ENCODE measurements at places on chromosomes 4 and X.

- DNase-seq: no peak
Measured at GRCh38 chr4:47930971-47931804, 16.8 kb upstream of the NFXL1 start.

DNA sequence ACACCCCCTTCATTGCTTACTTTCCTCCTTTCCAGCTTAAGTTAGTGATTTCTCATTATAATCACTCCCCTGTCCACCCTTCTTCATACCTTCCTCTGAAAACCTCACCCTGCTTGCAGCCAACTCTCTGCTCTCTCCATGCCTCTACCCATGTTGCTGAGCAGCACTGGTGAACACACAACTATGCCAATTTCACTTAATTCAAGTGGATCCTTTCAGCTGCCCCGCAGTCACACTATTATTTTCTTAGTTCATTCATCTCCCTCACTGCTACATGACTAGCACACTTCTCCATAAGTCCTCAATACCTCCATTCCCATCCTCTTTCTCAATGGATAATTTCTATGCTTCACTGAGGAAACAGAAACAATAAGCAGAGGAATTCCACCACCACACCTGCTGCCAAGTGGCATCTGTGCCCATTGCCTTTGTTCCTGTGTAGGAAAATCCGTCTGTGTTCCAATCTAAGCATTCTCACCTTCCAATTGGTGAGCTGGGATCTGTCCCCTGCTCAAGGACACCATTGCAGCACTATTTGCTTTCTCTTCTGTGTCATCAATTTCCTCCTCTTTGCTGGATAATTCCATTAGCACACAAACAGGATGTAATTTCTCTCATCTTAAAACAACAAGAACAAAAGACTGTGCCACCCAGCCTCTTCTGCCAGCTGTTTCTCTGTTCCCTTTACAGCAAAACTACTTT, 25.2 kb upstream of the PRSS48 start:
- no peak for DNase-seq

GRCh38 chrX:21993265-21993664, 38.9 kb upstream of the PHEX start:
- DNase-seq: no peak

DNA sequence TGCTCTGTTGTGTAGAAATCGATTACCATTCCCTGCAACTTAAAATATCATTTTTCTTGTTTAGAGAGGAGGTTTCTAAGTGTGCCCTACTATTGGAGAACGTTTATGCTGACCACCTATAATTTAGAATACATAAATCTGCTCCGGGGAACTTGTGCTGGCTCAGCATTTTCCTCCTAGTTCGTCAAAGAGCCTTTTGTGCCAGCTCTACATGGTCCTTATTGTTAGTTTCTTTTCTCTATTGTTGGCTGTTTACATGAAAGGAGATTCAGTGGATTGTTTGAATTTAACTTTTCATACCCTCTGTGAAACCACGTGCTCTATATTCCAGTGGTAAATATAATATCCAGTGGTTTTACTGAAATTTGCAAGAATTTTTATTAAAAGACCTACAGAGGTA, 53.4 kb upstream of the ATP8A1 start:
- DNase-seq: no peak

DNA sequence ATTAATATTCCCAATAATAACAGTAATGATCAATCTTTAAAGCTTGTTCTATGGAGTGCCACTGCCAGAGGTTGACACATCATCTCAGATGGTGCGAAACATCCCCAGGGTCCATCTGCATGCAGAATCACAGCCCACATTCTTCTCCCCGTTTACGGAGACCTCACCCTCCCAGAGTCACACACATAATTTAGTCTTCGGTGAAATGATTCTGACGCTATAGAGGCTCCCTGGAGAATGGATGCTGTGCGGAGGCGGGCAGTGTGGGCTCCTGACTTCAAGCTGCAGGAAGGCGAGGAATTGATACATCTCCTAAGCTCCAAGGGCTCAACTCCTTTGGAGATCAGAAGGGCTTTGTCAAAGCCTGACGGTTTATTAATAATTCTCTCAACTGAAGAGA, 11.0 kb upstream of the ARHGAP36 start:
- no peak for DNase-seq

DNA sequence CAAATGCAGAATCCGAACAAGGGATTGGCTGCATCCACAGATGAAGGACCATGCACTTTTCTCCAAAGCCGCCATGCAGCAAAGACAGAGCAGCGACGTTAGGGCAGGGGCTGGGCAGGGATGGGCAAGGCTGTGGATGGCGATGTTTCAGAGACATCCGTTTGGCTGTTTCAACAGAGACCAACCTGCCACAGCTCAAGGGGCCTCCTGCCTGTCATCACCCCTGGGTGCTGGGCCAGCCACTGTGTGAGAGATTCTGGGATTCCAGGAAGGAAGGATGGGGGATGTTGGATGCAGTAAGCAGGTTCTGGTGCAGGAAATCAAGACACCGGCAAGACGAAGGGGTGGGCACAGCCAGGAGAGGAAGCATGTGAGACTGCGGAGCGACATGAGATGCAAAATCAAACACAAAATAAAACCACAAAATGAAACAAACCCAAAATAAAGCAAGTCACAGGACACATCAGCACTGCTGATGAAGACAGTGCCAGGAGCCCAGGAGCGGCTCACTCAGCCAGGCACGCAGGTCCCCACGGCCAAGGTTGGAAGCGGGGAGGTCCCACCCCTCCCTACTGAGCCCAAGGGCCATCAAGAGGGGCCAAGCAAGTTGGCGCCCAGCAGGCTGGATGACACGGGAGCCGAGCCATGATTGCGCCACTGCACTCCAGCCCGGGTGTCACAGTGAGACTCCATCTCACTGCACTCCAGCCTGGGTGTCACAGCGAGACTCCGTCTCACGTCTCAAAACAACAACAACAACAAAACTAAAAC, 68.1 kb downstream of the FAM53A start:
- no peak for DNase-seq

DNA sequence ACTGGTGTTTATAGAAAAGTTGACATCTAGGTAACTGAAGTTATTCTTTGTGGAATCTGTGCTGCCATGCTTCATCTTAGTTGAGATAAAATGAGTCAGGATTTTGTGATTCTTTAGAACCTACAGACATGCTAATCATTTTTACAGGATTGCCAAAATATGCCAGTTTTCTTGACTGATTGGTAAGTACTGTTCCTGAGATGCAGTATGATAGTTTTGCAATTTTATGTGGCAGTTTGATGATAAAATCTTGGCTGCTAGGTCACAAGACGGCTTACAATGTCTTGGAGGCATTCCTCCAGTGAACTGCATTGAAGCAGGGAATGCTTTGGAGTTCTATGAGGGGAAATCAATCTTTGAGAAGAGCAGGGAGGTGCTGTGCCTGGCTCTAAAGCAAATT, 104.4 kb upstream of the ESX1 start:
- no peak for DNase-seq

DNA sequence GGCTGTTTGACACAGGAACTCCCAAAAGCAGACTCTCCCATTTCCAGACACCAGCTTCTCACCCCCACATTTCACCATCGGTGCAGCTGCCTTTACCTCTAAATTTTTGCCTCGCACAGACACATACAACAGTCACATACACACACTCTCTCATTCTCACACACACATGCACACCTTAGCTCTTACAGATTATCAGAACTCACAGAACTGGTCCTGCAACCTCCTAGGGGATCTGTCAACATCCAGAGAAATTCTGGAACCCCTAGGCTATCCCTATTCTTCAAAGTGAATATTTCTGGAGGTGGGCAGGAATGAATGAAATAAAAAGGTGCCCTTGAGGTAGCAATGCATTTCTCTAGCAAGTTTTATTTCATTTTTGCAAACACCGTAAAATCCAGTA, 4.1 kb downstream of the HS6ST2 start:
- DNase-seq: no peak

GRCh38 chr4:41897698-41898097, 37.5 kb upstream of the TMEM33 start:
- no peak for DNase-seq

DNA sequence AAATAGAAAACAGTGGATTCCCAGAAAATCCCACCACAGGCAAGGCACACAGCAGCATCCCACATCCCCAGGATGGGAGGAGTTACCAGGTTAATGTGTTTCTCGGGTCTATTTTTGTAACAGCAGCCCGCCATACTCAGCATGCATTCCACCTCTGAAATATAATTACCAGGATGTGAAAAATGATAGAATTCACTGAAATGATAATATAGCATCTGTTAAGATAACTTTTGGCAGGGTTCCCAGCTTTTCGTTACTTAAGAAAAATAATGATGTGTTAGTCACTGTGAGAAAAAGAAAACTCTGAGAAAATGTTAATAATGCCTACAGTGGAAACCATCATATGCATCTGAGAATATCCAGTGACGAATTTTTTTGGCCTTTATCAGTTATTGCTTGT, 87.1 kb downstream of the VCX2 start:
- no peak for DNase-seq

DNA sequence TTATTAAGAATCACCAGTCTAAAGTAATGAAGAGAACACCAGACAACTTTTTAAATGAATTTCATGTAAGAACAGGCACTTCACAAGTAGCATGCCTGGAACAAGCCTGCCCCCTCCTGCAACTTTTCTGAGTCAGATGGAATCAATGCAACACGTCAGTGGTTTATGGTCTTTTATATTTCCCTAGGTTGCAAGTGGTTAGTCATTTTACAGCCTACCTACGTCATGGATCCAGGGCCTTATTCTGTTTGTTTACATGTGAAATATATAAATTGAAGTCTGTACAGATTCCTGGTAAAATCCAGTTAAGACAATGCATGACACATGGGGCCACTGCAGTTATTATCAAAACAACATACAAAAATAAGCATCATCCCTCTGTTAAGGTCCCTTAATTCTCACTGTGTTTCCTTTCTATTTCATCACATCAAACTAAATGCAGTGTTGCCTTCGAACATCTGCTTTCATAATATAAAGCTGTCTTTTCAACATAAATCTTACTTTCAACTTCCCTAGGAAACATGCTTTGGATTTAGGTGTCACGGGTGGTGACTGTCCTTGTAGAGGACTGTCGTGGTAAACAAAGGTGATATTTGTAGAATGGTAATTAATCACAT, 309.3 kb downstream of the FRMPD4 start:
- no peak for DNase-seq

- no peak for DNase-seq
Measured at GRCh38 chr4:10207116-10207515, 90.5 kb upstream of the WDR1 start.

DNA sequence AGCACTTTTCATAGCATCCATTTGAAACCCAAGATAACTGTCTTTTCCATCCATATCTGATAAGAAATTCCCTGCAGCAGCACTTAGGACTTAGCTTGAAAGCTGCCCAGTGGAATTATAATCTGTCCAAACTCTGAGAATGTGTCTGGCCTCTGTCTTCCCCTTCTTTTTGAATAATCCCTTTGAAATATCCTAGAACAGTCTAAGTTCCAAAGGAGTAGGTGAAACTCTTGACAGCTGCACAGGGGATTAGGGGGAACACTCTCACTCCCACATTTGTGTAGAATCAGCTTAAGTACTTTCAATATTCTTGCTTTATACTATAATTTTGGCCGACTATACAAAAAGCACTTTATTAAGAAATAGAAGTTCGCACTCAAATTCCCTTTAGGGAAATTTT, 157.7 kb downstream of the PAPSS1 start:
- no peak for DNase-seq

DNA sequence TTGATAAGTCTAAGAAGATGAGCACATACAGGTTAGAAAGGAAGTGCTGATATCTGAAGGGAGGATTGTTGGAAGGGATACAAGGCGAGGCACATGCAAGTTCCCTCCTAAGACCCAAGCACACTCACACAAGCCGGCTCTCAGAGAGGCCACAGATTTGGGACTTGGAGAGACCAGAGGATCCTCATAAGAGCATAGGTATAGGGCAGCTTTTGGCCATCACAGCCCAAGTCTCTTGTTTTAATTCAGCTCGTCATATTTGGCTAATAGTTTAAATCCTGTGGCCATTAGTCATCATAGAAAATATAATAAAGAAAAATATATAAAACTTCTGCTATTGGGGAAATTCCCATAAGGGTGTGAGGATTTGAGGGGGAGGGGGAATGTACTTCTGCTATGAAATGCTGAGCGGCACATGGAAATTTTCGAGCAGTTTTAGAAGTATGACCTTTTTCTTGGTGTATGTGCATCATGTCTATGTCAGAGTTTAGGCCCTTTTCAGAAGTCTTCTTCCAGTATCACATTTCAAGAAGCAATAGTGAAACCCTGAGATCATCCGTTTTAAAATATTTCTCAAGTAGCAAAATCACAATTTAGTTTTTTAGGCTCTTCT, 97.7 kb downstream of the NFKB1 start:
- no peak for DNase-seq

DNA sequence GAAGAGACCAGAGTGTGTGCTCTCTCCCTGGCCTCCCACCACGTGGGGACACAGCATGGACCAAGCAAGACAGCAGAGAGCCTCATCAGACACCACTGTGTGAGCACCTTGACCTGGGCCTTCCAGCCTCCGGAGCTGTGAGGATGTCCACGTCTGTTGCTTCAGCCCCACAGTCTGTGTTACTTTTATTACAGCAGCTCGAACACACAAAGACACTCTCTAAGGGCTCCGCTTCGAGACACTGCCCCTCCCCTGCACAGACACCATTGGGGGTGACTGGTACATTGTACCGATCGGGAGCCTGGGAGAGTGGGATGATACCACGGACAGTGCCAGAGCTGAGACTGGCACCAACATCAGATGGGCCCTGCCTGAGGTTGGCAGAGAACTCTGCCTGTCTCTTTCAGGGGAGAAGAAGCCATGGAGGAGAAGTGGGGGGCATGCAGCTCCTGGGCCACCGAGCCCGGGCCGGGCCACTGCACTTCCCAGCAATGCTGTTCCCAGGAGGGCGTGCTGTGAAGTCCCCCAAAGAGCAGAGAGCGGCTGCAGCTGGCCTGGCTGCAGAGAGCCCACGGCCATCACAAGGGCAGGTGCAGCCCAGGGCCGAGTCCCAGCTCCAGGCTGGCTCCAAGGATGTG, 48.1 kb upstream of the HMX1 start:
- no peak for DNase-seq

DNA sequence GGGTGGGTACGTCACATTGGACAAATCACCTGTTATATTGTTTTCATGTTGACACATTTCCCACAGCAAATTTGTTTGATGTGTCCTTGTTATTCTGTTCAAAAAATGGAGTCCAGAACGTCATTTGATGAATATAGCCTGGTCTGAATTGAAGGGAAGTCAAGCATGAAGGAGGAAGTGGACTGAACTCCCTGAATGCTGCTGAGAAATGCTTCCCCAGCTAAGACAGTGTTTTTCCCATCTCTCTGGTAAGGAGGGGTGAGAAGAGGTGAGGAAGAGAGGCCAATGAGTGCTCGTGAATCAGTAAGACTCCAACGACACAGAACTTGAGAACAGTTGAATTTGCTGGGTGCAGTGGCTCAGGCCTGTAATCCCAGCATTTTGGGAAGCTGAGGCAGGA, 127.4 kb downstream of the RBM47 start:
- DNase-seq: no peak

- no peak for DNase-seq
Measured at GRCh38 chrX:104307341-104307740, 52.6 kb upstream of the ESX1 start.

DNA sequence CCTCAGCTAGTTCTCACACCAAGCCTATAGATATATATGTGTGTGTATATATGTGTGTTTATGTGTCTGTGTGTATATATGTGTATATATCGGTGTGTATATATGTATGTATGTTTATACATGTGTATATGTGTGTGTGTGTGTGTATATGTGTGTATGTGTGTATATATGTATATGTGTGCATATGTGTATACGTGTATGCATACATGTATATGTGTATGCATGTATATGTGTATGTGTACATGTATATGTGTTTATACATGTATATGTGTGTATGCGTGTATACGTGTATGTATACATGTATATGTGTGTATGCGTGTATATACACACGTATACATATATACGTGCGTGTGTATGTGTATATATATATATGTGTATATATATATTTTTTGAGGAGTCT, 18.3 kb downstream of the GTPBP6 start:
- no peak for DNase-seq

Data from NCI-H526 (cell line).